GM13976 (cell line): ENCODE measurements at places on chromosomes 2 and 18.

GRCh38 chr2:202009019-202009481, 24.6 kb upstream of the FZD7 start:
- DNase-seq, result no peak

DNA sequence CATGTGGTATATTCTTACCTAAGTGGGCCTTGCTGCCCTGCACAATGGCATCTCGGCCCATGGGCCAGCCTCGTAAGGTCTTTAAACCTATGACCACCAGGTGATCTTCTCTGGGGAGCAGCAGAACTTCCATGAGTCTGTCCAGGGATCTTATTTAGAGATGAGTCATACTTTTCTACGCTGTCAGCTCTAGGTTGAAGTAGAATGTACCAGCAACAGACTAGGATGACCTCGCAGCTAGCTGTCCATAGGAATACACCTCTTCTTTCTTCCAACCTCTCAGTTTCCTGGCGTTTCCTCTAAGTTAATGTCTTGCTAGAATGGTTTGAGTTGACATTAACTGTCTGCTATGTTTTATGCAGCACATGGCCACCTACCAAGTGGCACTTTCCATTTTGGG, 15.6 kb upstream of the CXCR4 start:
- DNase-seq, result no peak

GRCh38 chr2:30862054-30862651, 54.9 kb upstream of the CAPN13 start:
- DNase-seq, result peak; percentile 62

DNA sequence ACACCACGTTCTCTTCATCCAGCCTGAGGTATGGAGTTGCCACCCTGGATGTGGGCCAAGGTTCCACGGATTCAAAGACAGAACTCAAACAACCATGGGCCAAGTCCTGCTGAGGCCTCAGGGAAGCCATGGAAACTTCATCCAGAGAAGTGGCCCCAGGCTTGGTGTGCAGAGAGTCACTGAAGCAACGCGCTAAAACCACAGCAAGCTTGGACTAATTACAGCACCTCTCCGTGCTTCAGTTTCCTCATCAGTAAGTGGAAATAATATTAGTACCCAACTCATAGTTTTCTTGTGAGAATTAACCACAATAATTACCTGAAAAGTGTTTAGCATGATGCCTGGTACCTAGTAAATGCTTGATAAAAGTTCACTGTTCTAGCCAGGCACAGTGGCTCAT, 19.2 kb upstream of the AP1S3 start:
- DNase-seq, result no peak

DNA sequence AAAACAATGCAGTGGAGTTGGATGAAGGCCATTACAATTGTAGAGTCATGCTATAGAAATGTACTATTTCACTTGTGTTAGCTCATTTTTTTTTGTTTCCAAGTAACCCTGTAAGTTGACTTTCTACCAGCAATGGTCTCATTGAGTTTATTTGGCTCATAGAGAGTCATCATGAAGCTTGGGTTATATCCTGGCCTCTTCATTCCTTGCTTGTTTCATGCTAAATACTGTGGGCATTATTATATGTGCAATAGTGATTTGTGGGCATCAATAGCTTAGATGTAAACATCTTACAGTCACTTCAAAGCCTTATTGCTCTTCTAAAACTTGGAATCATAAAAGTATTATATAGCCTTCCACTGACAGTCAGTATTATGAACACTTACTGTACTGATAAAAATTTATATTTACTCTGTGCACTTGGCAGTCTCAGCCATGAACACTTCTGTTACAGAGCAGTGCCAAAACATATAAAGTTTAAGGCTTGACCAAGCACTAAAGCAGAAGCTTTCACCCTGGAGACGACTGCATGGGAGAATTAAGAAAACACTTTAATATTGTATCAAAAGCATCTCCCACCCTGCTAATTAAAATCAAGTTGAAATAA, 751.2 kb downstream of the SATB2 start:
- no peak for DNase-seq

GRCh38 chr2:166651080-166651675, 157.1 kb upstream of the SCN7A start:
- DNase-seq, result no peak

- DNase-seq, result no peak
Observed at GRCh38 chr2:235543128-235543750, 49.4 kb downstream of the AGAP1 start.

GRCh38 chr18:56900195-56901094, 246.4 kb upstream of the BOD1L2 start:
- DNase-seq, result no peak

GRCh38 chr2:188971432-188971861, 2.7 kb upstream of the COL3A1 start:
- DNase-seq, result no peak

- no peak for DNase-seq
Observed at GRCh38 chr2:226891780-226892590, 56.1 kb downstream of the RHBDD1 start.
